ENCODE measurements at places on chromosomes 5 and 9.

DNA sequence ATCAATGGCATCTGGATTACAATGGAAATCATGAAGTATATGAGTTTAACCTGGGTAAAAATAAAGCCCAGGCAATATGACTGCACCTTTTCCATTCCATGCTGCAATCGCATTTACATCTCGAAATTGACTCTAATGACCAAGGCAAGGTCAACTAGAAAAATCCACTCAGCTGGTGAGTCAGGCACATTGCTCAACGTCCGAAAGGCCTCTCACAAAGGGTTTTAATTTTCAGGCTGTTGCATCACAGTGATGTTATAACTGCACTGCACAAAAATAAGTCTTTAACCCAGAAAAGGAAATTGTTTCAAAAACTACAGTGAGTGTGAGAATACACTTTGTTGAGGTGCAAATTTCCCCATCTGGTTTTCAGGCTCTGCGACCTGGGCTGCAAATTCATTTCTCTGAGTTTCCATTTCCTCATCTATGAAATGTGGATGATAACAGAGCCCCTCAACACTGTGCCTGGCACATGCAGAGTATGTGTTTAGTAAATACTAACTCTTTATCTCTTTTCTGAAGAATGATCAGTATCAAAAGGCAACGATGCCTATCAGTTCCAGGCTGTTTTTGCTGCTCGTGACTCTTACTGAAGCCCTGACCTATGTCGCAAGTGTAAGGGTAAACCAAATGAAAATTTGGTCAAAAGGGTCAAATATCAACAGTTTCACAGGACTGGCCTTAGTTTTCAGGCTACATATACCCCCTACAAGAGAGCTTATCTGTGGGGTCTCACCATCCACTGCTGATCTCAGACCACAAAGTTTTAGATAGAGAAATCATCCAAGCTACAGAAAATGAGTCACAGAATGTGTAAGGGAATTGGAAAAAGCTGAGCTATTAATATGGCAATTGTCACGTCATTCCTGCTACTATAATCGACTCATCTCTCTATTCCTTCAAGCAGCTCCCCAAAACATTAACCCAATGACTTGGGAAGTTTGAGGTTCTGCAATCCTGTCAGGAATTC, 4.1 kb downstream of the NFIL3 start:
- peak; percentile 49 for DNase-seq

- no peak for DNase-seq
Measured at GRCh38 chr5:170584003-170584402, 80.2 kb downstream of the KCNIP1 start.

DNA sequence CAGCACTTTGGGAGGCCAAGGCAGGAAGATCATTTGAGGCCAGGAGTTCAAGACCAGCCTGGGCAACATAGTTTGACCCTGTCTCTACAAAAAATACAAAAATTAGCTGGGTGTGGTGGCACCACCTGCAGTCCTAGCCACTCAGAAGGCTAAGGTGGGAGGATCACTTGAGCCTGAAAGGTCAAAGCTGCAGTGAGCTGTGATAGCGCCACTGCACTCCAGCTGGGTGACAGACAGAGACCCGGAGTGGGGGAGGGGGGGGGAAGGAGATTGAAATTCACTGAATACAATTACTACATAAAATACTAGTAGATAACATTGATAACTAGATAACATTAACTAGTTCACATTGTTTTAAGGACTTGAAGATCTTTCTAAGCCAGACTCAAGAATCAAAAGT, 345.6 kb downstream of the BNC2 start:
- DNase-seq: no peak

DNA sequence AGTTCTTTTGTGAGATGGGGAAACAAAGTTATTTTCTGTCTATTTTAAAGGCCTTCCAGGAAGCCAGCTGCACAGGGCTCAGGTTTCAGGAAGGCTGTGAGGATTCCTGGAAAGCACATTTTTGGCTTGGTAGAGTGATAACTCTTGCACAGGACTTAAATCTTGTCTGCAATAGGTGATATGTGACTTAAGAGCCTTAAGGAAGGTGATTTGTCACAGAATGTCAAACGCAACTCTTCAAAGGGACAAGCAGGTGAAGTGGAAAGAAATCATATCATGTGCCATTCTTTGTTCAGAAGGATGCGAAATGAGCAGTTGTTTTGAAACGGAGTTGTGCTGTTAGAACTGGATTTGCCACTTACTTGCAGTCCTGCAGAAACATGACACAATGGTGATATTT, 459.3 kb downstream of the MAT2B start:
- no peak for DNase-seq

GRCh38 chr9:95556521-95556920, 39.8 kb upstream of the PTCH1 start:
- no peak for DNase-seq

DNA sequence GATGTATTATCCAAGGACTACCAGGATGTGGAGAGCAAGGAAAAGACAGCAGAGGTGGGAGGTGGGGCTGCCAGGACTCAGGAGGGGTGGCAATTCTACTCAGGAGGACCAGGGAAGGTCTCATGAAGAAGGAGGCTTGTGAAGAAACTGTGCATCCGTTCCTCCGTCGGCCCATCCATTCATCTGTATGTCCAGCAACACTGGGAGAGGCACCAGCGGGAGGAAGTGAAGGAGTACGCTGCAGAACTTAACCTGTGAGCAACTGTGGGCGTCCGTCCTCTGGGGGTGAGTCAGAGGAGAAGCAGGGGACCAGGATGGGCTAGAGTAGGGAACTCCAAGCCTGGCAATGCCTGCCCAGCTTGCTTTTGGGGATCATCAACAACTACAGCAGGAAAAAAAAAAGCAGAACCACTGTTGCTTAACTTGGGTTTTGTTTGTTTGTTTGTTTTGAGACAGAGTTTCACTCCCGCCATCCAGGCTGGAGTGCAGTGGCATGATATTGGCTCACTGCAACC, 47.3 kb upstream of the NEURL1B start:
- DNase-seq: no peak

GRCh38 chr5:100900796-100901781, 2.0 kb downstream of the ST8SIA4 start:
- DNase-seq: peak; percentile 94

- DNase-seq: no peak
Measured at GRCh38 chr5:96788112-96788749, 19.5 kb downstream of the ERAP1 start.

DNA sequence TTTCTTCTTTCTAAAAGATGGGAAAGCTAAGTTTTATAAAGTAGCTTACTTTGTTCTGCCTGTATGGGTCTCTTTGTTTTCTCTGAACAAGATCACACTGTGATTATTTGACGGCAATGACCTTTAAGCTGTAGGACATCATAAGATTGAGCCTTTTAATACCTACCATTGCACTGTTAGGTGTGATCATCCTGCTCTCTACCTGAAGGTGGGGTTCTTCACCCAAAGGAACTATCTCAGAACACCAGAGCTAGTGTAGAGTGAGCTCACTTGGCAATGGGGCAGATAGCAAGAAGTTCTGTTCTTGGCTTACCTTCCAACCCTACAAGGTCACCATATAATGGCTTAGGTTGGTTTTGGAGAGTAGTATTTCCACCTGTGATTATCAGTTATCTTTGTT, 200.2 kb downstream of the SPATA31D1 start:
- DNase-seq: peak; percentile 25

DNA sequence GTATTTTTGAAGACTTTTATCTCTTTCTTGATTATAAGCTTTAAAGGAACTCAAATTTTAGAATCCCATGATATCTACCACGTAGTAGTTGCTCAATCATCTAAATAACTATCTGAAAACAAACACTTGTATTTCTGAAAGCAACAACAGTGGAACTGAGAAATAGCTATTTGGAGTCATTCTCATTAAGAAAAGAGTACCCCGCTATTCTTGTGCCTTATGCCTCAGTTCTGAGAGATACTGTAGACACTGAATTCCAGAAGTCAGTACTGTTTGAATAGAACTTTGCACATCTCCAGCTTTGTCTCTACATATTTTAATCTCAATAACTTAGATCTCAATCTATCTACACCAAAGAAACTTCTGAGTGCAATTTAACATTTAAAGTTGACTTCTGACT, 11.4 kb downstream of the CHD1 start:
- DNase-seq: no peak

DNA sequence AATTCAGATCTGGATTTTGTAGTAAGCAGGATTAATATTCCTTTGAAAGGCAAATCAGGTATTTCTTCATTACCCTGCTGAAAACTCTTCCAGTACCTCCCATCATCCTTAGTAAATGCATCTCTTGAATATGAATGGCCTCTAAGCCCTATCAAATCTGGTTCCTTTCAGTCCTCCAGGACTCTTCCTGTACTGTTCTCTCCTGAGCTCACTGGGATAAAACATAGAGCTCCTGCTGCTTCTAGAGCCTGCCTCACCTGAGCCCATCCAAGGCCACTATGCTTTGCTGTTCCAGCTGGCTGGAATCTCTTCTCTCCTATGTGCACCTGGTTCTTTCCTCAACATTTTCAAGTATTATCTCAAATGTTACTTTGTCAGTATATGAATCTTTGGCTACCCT, 803.3 kb upstream of the CTNND2 start:
- no peak for DNase-seq

GRCh38 chr5:121745407-121745806, 106.3 kb upstream of the FTMT start:
- DNase-seq: no peak

GRCh38 chr5:19950897-19951296, 37.1 kb downstream of the CDH18 start:
- no peak for DNase-seq

- no peak for DNase-seq
Measured at GRCh38 chr9:100030548-100030947, 68.3 kb downstream of the ERP44 start.

GRCh38 chr5:56827049-56827448, 11.7 kb downstream of the MAP3K1 start:
- DNase-seq: peak; percentile 15

- DNase-seq: no peak
Measured at GRCh38 chr5:154849791-154850201, 607 bp downstream of the FAXDC2 start.

Measured in MM.1S (cell line).